HCT116 (cell line): ENCODE measurements at places on chromosomes 2 and 18. TPM values are rescaled to one million over a fixed set of nuclear protein-coding genes. Genes with fewer than 3 reads are reported as not detected.

The WIPF1 gene
- total RNA-seq = 0.59 TPM

- no peak for DNase-seq
These were observed 54.0 kb upstream of the OTX1 start for GRCh38 chr2:62996534-62997186.

GRCh38 chr2:108565778-108566375, 31.6 kb downstream of the LIMS1 start:
- no peak for DNase-seq

GRCh38 chr2:157777427-157777826, 98.7 kb downstream of the ACVR1 start:
- peak; percentile 28 for DNase-seq

The PMS1 gene
- 53.2 TPM for total RNA-seq

The ACOXL gene
- 5.5 TPM for total RNA-seq

The SOCS6 gene
- 53.4 TPM for total RNA-seq

- DNase-seq = no peak
These were observed 78.5 kb downstream of the RHOB start for GRCh38 chr2:20525041-20526035.

- no peak for DNase-seq
These were observed 115.5 kb upstream of the SH3BP4 start for GRCh38 chr2:234836271-234836670.

- no peak for DNase-seq
These were observed 194.4 kb downstream of the RNF144A start for GRCh38 chr2:7111626-7112025.

- DNase-seq = no peak
These were observed 59.2 kb downstream of the ADI1 start for GRCh38 chr2:3460156-3460555.

- DNase-seq = no peak
These were observed 2.4 kb downstream of the DLX2 start for GRCh38 chr2:172100080-172100934.

The ICOS gene
- total RNA-seq = not detected

GRCh38 chr2:66441581-66442320, 6.8 kb downstream of the MEIS1 start:
- no peak for DNase-seq

The CPO gene
- total RNA-seq = 0.32 TPM

The LOXHD1 gene
- total RNA-seq = not detected

The CNRIP1 gene
- total RNA-seq = not detected

- DNase-seq = no peak
These were observed 49.8 kb upstream of the GREB1L start for GRCh38 chr18:21192308-21192624.
